ENCODE measurements at places on chromosomes 7 and 10.

DNA sequence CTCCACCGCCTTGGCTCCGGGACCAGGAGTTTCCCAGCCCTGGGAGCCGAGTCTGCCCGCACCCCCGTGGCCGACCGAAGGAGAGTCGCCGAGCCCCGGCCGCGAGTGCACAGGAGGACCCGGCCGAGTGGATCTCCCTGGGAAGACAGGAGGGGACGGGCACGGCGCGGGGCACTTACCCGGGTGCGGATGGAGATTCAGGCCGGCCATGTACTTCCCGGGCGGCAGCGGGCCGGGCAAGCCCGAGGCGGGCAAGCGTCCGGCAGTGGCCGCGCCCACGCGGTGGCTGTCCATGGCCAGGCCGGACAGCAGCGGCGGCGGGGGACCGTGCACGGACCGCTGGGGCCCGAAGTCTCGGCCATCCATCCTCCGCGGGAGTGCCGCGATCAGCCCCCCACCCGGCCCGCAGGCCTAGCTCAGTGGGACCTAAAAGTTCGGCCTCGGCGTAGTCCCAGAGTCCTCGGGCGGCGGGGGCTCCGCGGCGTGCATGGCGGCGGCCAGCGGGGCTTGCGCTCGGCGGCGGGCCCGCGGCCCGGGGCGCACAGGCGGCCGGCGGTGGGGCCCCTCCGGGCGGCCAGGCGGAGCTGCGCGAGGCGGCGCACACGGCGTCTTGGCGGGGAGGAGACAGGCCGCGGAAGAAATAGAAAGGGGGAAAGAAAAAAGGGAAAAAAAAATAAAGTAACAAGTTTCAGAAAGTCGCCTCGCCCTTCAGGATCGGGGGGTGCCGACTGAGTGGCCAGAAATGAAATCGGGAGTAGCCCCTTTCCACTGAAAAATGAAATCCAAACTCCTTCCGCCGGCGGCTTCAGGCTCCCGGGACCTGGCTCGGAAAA is 2.5 kb downstream of the TNRC18 start:
- DNase-seq = no peak

GRCh38 chr7:15720849-15721471 is 34.5 kb upstream of the MEOX2 start:
- DNase-seq = no peak

DNA sequence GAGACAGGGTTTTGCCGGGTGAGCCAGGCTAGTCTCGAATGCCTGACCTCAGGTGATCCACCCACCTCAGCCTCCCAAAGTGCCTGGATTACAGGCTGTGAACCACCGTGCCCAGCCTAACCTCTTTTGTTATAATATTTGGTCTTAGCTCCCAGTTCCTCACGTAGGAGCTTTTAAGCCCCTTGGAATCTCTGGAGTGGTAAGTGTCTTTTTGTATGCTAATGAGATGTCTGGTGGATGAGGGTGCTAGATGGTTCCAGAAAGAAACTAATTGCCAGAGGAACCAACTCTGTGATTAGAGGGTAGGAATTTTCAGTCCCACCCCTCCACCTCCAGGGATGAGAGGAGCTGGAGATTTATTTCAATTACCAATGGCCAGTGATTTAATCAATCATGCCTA is 5.3 kb upstream of the ARPC1A start:
- DNase-seq = no peak

DNA sequence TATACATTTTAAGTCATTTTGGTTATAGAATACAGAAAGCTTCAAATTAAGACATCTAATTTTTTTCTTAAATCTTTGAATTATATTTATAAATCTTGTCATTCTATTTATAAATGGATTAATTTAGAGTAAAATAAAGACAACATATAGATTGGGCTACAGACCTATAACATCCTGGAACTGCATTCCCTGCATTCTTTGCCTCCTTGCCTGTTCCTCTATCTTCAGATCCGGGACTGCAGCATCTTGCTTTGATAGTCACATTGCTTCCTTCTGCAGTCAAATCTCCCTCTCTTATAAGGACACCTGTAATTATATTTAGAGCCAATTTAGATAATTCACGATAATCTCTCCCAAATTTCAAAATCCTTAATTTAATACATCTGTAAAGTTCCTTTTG is 64.2 kb downstream of the ATRNL1 start:
- no peak for DNase-seq

DNA sequence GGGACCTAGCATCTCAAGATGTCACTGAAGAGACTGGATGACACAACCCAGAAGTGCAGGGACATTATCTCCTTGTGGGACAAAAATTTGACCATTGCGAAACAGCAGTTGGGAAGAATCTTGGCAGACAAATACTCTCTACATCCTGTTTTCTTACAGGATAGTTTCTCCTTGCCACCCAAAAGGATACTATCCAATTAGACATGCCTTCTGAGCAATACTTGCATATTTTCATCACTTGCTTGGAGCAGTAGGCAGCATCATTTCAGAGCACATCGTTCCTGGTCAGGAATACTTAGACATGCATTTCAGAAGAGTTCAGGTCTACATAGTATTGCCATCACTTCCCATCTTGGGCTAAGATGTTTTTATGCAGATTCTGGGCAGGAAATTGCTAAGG is 56.8 kb downstream of the FAS start:
- no peak for DNase-seq

GRCh38 chr7:70763961-70764691 is 367.8 kb upstream of the GALNT17 start:
- no peak for DNase-seq

GRCh38 chr10:32073659-32074058 is 17.4 kb upstream of the KIF5B start:
- DNase-seq = no peak

DNA sequence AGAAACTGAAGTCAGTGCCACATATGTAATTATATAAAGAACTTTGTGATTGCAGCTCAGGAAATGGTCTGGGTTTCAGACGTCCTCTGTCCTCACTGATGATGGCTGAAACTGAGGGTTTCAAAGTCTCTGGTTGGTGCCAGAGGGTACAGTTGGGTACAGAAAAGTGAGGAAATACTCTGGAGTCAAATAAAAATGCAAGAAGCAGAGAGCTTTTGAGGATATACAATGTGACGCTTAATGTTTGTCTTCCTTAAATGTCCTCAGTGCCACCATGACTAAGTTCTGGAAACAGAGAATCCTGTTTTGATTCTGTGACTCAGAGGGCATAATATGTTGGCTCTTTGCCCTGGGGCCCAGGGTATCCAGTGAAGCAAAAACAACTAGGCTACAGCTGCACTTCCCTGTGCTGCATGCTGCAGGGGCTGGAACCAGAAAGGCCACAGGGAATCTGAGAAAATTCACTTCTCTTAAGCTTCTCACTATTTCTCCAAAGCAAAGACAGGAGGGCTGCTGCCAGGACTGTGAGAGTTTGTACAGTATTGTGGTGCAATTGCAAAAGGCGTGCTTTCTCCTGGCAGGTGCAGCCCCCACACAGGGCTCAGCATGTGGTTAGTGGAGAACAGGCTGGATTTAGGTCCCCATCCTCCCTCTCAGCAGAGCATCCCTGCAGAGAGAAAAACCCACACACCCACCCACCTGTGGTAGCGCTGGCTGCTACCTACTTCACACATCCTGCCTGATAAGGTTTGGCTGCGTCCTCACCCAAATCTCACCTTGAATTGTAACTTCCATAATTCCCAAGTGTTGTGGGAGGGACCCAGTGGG is 169.5 kb upstream of the SVIL start:
- DNase-seq = no peak

Data from NCI-H187 (cell line).